Natural killer cell (primary cell): ENCODE measurements at places on chromosomes 2 and 18. TPM values are rescaled to one million over a fixed set of nuclear protein-coding genes. Genes with fewer than 3 reads are reported as not detected.

- no peak for DNase-seq
- no peaks in the 10 kb centered on the region for H3K4me1 ChIP-seq
- no peak overlapping the region for H3K4me3 ChIP-seq
These were observed 139.4 kb upstream of the GLI2 start for GRCh38 chr2:120596191-120596811.

- H3K4me3 ChIP-seq = no peak overlapping the region
- no peak for DNase-seq
- no peak overlapping the region for H3K27ac ChIP-seq
- H3K36me3 ChIP-seq = no peaks in the 10 kb centered on the region
- no peaks in the 10 kb centered on the region for H3K27me3 ChIP-seq
These were observed 106.9 kb downstream of the SP3 start for GRCh38 chr2:173858291-173858731.

DNA sequence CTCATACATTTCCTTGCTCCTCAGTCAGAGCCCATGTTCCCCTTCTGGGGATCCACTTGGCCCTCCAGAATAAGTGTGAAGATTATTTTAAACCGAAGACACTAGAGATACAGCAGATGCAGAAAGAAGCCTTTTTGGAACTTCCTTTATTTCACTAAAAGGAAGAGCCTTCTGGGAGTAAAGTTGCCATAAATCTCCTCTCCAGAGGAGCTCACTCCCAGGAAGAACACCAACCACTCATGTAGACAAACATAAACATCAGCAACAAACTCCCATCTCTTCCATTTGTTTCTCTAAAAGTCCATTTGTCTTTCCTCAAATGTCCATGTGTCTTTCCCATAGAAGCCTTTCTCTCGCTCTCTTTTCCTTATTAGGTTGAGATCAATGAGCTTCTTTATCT is 62.4 kb upstream of the MSH6 start:
- no peak for DNase-seq
- H3K27me3 ChIP-seq = no peaks in the 10 kb centered on the region
- H3K4me3 ChIP-seq = no peak overlapping the region
- no peak overlapping the region for H3K27ac ChIP-seq
- H3K4me1 ChIP-seq = peaks cover 9% of the 10 kb centered on the region
- no peaks in the 10 kb centered on the region for H3K36me3 ChIP-seq

- no peak overlapping the region for H3K4me3 ChIP-seq
- DNase-seq = no peak
- peaks cover 20% of the 10 kb centered on the region for H3K4me1 ChIP-seq
- no peaks in the 10 kb centered on the region for H3K27me3 ChIP-seq
- no peak overlapping the region for H3K27ac ChIP-seq
These were observed 10.8 kb upstream of the ALPP start for GRCh38 chr2:232367591-232368233.

Gene TEX44
- not detected for total RNA-seq

Gene ASTL
- total RNA-seq = 5.5 TPM
